ENCODE measurements at places on chromosomes 16 and 17. TPM values are rescaled to one million over a fixed set of nuclear protein-coding genes. Genes with fewer than 3 reads are reported as not detected.

GRCh38 chr16:75794426-75794825, 68.1 kb upstream of the CPHXL start:
- no peak overlapping the region for H3K27ac ChIP-seq
- no peaks in the 10 kb centered on the region for H3K36me3 ChIP-seq
- no peaks in the 10 kb centered on the region for H3K27me3 ChIP-seq
- no peak for DNase-seq
- H3K4me1 ChIP-seq = no peaks in the 10 kb centered on the region
- no peak overlapping the region for H3K4me3 ChIP-seq

GRCh38 chr17:43956222-43956621, 2.5 kb upstream of the PYY start:
- no peaks in the 10 kb centered on the region for H3K4me1 ChIP-seq
- no peak overlapping the region for H3K4me3 ChIP-seq
- no peak for DNase-seq
- H3K27me3 ChIP-seq = peaks cover 20% of the 10 kb centered on the region
- no peak overlapping the region for H3K27ac ChIP-seq
- H3K36me3 ChIP-seq = no peaks in the 10 kb centered on the region

The CSH2 gene
- not detected for total RNA-seq

- H3K4me1 ChIP-seq = no peaks in the 10 kb centered on the region
- no peaks in the 10 kb centered on the region for H3K27me3 ChIP-seq
- no peak overlapping the region for H3K27ac ChIP-seq
- no peak overlapping the region for H3K4me3 ChIP-seq
- DNase-seq = no peak
Measured at GRCh38 chr17:73942703-73943415, 260.6 kb upstream of the RPL38 start.

DNA sequence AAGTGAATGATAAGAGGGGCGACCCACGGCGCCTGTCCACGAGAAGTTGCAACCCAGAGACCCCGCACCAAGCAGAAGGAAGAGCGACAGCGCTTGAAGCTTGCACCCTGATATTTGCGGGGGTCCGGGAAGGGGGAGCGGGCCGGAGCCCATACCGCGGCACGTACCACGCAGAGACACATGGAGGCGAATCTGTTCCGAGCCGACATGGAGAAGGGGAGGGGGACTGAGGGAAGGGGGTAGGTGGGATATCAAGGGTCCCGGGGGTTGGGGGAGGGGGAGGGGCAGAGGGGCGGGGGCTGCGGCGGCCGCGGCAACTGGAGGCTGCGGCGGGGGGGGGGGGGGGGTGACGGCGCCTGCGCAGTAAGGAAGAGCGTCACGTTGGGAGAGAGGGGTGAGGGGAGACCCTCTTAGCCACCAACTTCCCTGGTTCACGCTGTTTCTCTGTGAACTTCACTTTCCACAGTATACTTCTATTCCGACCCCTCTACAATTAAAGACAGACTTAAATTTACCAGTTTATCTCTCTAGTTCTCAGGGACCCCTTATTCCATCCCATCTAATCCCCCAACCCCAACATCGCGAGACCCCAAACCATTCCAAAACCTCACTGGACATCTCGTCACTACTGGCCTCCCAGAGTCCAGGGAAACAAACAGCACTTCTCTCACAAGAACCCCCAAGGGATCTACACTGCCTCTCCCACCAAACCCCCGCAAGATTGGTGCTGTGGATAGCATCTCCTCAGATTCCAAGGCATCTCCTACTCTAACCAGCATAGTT, 8.0 kb downstream of the DLG4 start:
- DNase-seq = no peak
- no peaks in the 10 kb centered on the region for H3K36me3 ChIP-seq
- peaks cover 36% of the 10 kb centered on the region for H3K4me1 ChIP-seq
- peak overlapping the region; percentile 34 for H3K27ac ChIP-seq

The TEKT1 gene
- not detected for total RNA-seq

The VASN gene
- 36.6 TPM for total RNA-seq

GRCh38 chr16:31875112-31875803, 1.7 kb downstream of the ZNF267 start:
- H3K4me3 ChIP-seq = no peak overlapping the region
- peak overlapping the region; percentile 90 for H3K27ac ChIP-seq
- H3K27me3 ChIP-seq = no peaks in the 10 kb centered on the region
- H3K4me1 ChIP-seq = peaks cover 8% of the 10 kb centered on the region
- H3K36me3 ChIP-seq = no peaks in the 10 kb centered on the region

The CCL8 gene
- total RNA-seq = 3.8 TPM

DNA sequence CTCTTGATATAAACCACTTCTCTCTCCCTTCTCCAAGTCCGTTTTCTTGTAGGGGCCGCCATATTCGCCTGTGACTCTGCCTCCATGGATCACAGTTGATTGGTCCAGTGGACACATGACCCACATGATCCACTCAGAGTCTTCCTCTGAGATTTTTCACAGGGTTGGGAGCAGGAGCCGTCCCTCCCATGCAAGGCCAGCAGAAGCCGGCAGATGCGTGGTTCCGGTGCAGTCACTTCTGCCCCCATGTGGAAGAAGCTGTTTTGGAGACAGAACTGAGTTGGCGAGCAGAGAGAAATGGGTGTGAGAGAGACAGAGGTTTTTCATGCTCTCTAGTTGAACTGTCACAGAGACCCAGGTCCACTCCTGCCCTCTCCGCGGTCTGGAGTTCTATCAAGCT, 83.3 kb downstream of the C16orf95 start:
- H3K36me3 ChIP-seq = no peaks in the 10 kb centered on the region
- DNase-seq = no peak
- no peaks in the 10 kb centered on the region for H3K27me3 ChIP-seq
- H3K27ac ChIP-seq = no peak overlapping the region
- no peak overlapping the region for H3K4me3 ChIP-seq

The IRX3 gene
- total RNA-seq = 2.7 TPM

GRCh38 chr16:77307426-77308162, 108.4 kb downstream of the SYCE1L start:
- H3K4me3 ChIP-seq = no peak overlapping the region
- H3K27ac ChIP-seq = no peak overlapping the region
